ENCODE measurements at places on chromosomes 16 and 17.

DNA sequence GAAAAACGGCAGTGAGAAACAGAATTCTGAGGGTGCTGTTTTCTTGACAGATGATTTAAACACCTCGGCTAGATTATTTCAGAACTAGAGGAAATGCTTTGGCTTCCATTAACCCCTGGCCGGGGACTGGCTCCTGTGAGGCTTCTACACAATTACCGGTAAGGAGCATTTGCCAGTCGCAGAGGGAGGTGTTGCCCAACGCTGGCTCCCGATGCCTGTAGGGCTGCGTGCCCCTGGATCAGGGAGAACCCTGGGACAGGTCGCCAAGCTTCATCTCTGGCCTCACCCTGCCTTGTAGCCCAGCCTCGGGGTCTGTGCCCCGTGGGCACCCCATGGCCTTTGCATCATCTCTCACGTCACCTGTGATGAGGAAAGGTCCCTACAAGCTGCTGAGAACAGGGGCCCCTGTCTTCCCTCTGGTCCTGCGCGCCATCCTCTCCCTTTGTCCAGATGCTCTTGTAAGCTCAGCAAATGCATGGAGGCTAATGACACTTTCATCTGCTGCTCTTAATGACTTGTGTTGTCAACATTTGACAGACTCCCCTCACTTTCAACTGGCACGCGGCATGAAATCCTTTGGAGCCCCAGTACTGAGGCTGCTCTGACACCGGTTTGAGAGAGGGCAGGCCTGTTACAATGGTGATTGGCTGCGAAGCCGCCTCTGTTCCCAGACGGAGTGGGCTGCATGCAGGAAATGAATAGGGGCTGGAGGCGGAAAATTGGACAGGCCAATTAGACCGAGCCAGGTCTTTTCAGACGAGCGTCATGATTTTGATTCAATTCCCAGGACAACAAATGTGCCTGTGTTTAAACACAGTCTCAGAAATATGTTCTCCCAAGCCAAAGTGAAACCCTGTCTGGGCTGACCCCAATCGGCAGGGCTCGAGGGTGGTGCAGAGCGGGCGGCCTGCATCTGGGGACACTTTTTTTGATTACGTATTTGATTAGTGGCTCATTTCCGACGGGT is 85.5 kb upstream of the DOC2B start:
- DNase-seq, result no peak

DNA sequence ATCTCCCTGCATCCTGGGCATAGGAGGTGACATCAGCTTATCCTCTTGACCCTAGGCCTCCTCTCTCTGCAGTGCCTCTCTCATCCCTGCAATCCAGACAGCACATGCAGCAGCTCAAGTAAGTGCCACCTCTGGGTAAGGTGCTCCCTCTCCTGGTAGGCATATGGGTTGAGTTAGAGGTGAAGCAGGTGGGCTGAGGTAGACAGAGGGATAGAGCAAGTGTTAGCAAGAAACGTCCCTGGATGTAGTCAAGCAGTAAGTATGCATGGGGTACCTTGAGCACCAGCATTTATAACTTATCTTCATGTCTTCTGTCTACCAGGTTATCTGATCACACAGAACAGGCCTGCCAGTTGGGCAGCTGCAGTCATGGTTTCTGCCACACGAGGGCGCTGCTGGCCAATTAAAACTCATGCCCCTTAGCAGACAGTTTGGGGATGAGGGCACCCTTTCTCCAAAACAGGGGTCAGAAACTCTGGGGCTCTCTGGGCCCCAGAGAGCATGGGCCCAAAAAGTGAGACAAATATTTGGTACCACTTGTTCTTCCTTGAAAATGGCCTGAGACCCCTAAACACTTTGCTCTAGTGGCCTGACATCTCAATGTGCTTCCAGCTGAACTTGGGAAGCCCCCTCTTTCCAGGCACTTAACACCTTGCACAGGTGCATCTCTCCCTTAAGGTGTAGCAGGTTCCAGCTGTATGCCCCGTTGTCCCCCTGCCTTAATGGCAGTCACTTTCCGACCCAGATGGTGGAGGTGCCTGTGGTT is 59.8 kb downstream of the NEUROD2 start:
- DNase-seq, result peak; percentile 68

DNA sequence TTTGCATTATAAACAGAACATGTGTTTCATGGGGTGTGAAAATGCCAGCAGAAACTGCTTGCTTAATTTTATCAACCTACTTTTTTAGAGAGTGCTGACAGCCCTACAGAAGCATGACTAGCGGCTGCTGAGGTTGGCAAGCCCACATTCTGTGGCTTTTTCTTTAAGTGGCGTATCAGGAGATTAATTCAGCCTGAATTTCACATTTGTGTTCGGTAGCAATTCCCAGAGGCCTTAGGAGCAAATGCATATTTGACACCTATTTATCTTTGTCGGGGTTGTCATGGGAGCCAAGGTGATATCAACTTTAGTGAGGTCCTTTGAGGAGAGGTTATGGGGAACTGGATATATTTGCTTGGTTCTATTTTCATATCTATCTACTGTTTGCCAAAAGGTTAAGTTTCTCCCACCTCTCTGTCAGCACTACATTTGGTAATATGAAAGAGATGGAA is 140.9 kb downstream of the KCNJ2 start:
- no peak for DNase-seq

DNA sequence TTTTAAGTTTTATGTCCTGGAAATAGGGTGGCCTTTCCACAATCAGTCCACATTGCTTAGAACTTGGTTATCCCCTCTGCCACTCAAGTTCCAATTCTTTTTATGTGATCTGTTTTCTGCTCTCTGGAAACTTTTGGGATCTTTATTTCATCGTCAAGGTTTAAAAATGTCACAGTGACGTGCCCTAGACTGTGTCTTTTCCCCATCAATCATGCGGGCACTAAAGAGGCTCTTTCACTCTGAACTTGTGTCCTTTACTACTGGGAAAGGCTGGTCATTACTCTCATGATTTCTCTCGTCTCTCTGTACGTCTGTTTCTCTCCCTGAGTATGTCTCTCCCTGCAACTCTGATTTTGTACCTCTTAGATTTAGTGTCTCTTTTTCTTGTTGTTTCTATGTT is 189.8 kb upstream of the AXIN2 start:
- no peak for DNase-seq

GRCh38 chr16:72536723-72537435 is 364.9 kb upstream of the PMFBP1 start:
- no peak for DNase-seq

GRCh38 chr16:57513371-57514102 is 22.8 kb downstream of the CCDC102A start:
- DNase-seq, result no peak

DNA sequence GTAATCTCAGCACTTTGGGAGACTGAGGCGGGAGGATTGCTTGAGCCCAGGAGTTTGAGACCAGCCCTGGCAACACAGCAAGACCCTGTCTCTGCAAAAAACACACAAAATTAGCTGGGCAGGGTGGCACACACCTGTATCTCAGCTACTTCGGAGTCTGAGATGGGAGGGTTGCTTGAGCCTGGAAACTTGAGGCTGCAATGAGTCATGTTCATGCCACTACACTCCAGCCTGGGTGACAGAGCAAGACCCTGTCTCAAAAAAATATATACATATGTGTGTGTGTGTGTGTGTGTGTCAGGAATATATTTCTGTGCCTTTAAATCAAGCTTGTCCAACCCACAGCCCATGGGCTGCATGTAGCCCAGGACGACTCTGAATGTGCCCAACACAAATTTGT is 55.2 kb downstream of the CRISPLD2 start:
- DNase-seq, result no peak

DNA sequence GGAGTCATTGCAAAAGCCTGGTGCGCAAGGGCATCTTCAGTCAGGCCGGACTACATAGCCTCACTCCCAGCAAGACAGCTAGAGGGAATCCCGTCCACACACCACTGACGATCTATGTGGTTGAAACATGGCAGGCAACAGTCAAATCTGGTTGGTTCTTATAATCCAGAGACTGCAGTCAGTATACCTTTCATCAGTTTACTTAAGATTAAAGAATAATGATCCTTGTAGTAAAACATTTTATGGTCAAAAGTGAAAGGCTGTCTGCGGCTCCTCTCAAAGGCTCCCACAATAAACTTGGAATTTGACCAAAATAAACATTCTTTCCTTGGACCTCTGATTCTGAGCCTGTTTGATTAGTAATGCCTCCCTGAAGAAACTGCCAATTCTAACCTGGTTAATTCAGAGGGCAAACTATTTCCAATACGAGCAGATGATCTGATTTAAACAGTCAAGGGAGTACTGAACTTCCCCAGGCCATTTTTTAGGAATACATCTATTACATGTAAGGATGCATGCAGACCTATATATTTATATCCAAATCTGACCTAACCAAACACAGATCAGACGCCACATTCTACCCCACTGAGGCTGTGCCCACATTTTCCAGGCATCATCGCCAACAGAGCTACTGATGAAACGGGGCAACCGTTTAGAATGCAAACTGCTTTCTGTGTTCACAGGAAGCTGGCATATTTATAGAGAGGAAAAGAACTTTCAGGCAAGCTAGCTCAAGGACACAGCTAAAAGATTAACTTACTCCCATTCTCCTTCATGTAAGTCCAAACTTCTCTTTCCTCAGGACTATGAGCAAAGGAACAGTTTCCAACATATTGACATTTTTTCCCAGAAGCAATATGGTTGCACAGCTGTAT is 15.3 kb upstream of the TXNDC11 start:
- DNase-seq, result no peak

GRCh38 chr17:27293359-27293897 is 486 bp upstream of the WSB1 start:
- no peak for DNase-seq

DNA sequence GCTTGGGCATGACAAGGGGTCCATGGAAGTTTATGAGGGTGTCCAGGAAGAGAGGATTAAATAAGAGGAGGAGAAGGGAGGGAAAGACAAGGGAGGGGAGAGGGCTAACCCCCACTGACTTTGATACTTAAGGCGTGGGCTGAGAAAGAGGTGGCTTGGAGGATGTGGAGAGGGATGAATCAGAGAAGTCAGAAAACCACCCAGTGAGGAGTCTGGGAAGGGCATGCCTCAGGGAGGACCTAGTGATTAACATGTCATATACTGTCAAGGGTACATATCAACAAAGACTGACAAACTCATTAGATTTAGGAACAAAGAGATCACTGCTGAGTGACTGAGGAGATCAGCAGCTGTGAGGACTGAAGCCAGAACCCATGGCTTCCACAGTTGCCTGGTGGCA is 145.4 kb downstream of the IRX5 start:
- no peak for DNase-seq

DNA sequence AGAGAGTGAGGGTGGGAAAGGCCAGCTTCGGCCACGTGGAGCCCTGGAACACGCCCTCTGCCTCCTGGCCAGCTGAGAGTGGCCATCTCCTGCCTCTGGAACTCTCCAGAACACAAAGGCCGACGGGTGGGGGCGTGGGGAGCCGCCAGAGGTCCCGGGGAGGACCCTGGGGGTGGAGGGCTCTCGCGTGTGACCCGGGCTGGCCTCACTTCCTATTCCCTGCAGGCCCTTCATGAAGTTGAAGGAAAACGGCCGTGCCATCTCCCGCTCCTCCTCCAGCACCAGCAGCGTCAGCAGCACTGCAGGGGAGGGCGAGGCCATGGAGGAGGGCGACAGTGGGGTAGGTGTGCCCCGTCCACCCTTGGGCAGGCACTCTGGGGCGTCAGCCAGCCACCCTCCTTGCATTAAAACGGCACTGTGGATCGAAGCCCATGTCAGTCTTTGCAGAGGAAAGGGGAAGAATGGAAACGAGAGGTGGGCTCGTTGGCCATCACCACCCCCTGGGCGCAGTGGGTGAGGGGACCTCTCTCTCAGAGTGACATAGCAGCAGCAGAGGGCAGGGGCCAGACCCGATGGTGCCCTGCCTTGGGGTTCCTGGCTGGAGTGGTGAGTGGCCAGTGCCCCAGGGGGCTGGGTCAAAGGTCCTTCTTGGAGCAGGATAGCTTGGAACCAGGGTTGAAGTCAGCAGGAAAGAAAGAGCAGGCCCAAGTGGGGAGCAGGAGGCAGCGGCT is 37.1 kb downstream of the OR1D5 start:
- DNase-seq, result no peak

DNA sequence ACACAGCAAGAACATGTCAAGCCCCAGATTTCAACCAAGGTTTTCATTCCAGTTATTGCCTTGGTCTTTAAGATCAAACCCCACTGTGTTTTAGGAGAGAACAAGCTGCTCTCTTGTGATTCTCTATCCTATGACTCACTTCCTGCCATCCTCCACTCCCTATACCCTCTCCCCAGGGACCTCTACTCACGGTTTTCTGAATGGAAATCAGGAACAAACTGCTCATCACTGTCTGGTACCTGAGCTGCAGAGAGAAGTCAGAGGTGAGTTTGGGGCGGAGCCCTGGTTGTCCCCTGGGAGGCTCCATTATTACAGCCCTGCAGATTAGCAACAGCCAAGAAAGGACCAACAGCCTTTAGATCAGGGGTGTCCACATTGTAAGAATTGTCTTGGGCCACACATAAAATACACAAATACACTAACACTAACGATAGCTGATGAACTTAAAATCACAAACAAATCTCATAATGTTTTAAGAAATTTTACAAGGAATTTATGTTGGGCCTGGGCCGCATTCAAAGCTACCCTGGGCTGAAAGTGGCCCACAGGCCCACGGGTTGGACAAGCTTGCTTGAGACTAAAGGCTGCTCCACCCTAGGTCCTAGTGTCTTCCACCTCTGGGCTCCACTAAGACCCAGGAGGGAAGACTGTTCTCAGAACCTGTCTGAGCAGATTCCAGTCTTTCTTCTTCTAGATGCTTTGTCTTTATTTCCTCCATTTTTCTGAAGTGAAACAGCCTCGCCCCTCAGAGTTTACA is 9.7 kb downstream of the ETV4 start:
- no peak for DNase-seq

DNA sequence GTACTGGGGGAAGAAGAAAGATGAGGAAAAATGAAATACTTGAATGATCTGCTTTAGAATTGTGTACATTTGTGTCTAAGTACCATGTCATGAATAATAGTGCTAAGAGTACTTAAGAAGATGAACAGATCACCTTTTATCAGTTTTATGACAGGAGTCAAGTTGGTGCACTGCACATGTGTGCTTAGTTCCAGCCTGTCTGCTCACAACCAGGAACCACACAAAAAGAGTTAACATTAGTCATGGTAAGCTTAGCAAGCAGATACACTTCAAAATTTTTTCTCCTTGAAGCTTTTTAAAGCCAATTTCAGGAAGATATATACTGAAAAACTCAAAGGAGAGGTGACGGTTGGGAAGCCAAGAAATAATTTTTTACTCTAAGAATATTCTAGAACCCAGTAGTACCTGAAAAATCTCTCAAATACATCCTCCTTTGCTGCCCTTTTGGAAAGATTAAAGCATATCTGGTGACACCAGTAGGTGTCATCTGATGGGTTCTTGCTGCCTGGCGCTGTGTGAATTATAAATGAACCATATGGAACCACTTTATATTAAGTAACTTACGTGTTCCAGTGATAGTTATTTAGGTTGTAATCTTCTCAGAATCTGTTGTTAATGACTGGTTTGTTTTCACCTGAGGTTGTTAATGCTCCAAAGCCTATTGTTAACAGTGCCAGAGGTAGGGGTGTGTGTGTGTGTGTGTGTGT is 93.4 kb downstream of the MSI2 start:
- no peak for DNase-seq
